ENCODE measurements at places on chromosomes 2 and 18. TPM values are rescaled to one million over a fixed set of nuclear protein-coding genes. Genes with fewer than 3 reads are reported as not detected.

TMEM169 gene
- 0.09 TPM for total RNA-seq

KLHL30 gene
- 0.57 TPM for total RNA-seq

CD8B gene
- not detected for total RNA-seq

CFAP65 gene
- not detected for total RNA-seq

PRKAG3 gene
- total RNA-seq = not detected

LINC00305 gene
- not detected for total RNA-seq

RGPD4 gene
- total RNA-seq = not detected

OTOS gene
- total RNA-seq = not detected

IL36RN gene
- 0.09 TPM for total RNA-seq

MERTK gene
- 0.14 TPM for total RNA-seq

YWHAQ gene
- total RNA-seq = 238 TPM

DSG1 gene
- total RNA-seq = not detected

MARS2 gene
- 1.8 TPM for total RNA-seq

FAM237A gene
- total RNA-seq = not detected

SMPD4 gene
- 7.1 TPM for total RNA-seq

FBXO15 gene
- total RNA-seq = 1.1 TPM

SLC14A1 gene
- total RNA-seq = 27.6 TPM

KIAA2012 gene
- under 0.01 TPM for total RNA-seq

ATF2 gene
- total RNA-seq = 35.8 TPM

COLEC11 gene
- 0.57 TPM for total RNA-seq

KCNG3 gene
- not detected for total RNA-seq

SLC23A3 gene
- 2.4 TPM for total RNA-seq

GAL3ST2 gene
- total RNA-seq = 0.18 TPM

SH3RF3 gene
- 2.6 TPM for total RNA-seq

MTLN gene
- total RNA-seq = 55.6 TPM

EFR3B gene
- total RNA-seq = 1.4 TPM

FASTKD1 gene
- total RNA-seq = 12.9 TPM

RSAD2 gene
- 0.55 TPM for total RNA-seq

SLC35G4 gene
- total RNA-seq = not detected

All from smooth muscle cell of bladder (primary cell).